ENCODE measurements at places on chromosomes 7 and 10.
A peak's percentile ranks its signal among the peaks of the same experiment; 100 is the strongest.

- no peak for DNase-seq
Observed at GRCh38 chr7:135562720-135563119, 5.0 kb downstream of the NUP205 start.

DNA sequence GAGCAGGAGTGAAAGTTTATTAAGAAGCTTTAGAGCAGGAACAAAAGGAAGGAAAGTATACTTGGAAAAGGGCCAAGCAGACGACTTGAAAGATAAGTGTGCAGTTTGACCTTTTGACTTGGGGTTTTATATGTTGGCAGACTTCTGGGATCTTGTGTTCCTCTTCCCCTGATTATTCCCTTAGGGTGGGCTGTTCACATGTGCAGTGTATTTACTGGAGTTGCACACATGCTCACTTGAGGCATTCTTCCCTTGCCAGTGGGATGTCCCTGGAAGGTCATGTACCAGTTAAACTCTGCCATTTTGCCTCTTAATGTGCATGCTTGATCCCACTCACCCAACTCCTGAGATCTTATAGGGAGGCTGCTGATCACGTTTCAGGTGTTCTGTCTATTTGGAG, 23.4 kb upstream of the ARHGAP12 start:
- no peak for DNase-seq

DNA sequence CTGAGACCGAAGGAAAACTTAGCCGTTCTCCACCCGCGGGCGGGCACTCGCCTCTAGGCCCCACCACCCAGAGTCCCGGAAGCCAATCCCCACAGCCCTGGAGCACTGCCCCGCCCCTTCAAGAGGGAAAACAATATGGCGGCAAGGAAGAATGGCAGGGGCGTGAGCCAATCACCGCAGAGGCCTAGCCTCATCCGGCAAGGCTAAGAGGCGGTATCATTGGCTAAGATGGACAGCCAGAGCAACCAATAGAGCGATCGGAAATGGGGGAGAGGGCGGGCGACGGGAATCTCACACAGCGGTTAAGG, 529 bp downstream of the ACTR1A start:
- peak; percentile 96 for DNase-seq

DNA sequence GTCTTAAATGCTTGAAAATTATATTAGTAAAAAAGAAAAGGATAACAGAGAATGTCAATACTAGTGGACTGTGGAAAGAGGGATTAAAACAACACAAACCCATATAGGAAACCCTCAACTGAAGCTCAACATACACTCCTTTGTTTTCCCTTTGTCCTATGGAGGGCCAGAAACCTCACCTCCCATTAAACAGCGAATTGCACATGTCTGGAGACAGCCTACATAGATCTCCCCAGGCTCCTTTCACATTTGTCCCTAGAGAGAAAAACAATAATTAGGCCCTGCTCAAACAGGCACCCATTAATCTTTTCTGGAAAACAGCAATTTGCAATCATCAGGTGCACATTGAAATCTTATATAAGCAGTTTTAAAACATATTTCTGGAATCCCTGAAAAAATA, 87.6 kb upstream of the SEMA3D start:
- no peak for DNase-seq

DNA sequence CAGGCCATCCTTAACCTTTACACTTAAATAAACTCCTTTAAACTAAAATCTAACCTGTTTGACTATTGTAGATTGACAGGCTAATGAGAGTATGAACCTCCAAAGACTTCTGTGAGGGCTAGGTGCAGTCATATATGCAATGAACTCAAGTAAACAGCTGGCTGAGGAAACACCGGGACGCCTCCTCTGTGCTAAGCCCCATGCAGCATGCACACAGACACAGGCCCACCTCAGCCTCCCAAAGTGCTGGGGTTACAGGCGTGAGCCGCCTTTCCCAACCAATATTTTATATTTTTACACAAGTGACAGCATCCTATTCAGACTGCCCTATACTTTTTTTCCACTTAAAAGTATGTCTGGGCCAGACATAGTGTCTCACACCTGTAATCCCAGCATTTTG, 1.5 kb upstream of the FXYD4 start:
- DNase-seq: no peak

- peak; percentile 11 for DNase-seq
Observed at GRCh38 chr7:73707045-73707631, 12.3 kb downstream of the STX1A start.

DNA sequence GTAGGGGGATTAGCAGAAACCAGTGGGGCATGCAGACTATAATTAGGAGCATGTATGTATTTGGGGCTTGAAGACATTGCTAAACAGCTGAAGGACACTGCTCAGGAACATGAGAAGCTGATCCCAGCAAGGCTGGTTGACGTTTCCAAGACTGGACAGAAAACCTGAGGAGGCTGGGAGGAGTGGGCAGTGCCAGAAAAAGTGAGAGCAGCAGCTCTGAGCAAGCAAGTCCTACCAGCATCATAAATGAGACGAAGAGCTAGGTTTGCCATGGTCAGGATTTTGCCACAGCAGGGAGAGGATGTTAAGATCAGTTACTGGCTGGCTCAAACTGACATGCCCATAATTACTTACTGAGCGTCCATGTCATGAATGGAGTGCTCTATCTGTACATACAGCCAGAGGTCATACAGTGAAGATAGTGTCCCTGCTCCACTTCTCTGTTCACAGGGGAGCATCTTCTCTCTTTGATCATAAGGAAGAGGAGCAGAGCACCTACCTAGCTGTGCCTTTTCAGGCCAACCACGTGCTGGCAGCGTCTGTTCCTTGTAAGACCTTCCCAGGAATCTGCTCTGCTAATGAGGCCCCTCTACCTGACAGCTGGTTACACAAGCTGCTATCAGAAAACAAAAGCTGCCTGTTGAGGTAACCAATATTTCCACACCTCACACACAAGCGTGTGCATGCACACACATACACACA, 44.7 kb downstream of the PDE1C start:
- no peak for DNase-seq

DNA sequence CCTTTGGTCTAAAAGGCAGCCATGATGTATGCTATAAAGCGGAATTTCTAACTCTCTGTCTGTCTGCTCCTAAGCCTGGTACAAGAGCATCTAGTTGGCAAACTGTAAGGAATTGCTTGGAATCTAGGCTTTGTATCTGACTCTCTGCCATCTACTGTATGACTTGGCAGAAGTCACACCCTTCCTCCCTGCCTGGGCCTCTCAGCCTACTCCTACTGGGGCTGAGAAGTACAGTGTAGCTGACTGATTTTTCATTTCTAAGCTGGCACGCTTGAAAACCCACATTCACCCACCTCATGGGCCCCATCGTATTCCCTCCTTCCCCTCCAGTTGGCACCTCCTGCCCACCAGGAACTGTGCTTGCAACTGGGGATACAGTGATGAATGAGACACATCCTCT, 435.2 kb downstream of the PLXNA4 start:
- no peak for DNase-seq

- DNase-seq: no peak
Observed at GRCh38 chr7:81803267-81803666, 33.4 kb upstream of the HGF start.

DNA sequence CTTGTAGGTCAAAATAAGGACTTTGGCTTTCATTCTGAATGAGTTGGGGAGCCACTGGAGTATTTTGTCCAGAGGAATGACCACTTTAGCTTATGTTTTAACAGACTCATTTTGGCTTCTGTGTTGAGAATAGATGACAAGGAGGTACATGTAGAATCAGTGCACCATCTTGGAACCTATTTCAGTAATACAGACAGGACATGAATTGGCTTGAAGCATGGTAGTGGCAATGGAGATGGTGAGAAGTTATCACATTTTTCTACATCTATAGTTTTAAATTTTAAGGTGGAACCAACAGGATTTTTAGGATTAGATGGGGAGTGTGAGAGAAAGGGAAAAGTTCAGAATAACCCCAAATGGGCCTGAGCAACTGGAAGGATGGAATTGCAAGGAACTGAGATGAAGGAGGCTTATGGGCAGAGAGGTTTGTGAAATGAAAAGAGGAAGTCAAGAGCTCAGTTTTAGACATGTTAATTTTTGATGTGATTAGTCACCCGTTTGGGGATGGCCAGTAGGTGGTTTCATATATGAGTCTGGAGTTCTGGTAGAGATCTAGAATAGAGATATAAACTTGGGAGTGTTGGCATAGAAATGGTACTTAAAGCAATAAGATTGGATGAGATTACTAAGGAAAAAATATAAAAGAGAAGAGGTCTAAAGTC, 89.2 kb upstream of the JAZF1 start:
- DNase-seq: no peak

DNA sequence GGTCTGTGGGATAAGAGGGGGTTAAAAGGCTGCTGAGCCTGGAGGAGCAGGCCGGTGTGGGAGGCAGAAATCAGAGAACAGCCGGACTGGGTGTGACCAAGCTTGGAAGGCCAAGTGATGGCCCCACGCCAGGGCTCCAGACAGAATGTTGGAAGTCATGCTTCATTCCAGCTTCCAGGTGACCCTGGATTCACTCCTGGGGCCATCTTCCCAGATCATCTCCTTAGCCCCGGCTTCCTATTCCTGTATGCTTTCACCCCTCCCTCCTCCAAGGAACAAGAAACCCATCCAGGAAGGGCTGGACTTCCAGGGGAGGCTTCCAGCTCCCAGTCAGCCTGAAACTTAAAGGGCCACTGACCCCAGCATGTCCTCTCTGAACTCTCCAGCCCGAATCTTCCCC, 1.0 kb downstream of the INMT start:
- DNase-seq: no peak

DNA sequence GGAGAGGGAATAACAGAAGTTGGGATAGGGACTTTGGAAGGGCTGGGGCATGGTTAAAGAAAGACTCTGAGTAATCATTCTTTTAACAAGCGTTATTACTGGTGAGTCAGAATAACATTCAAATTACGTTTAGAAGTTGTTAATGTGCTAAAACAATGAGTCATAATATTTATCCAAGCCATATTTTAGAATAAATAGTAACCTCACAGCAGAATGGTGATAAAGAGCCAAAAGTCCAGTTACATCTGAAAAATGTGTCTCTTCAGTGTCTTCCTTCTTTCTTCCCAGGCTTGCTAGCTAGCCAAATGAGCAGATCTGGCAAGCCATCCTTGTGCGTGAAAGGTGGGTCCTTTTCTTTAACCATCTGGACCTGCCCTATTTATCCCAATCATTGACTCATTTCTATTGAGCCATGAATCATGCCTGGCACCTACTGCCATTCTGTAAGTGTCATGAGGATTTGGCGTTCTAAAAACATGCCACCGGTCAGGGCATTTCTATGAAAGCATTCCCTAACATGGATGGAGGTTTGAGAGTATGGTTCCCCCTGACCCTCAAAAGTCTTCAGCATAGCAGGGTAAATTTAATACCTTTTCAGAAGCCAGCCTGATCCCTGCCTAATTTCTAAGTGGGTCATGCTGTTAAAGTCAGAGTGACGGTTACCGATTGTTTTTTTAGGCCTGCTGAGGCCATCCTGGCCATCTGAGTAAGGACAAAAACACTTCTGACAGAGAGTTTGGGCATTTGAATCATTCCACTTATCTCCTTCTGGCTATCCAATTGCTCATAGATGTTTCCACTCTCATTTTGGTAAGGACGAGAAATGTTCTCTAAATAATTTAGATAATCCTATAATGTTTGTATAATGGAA, 26.9 kb downstream of the MYPN start:
- DNase-seq: no peak

DNA sequence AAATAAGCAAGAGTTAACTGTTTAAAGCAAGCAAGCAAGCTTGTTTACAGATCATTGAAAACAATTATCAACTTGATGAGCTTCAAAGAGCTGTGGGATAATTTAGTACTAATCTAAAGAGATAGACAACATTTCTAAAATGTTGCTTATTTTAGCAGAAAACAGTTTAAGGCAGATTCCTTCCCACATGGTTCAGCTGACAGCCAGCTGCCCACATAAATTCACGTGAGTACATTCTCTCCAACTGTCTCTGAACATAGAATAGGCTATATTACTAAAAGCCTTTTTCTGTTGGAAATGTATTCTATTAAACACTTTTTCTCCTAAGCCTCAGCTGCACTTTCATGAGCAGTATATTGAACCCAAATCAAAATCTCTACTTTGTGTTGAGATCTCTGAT, 174.1 kb downstream of the LRRN3 start:
- no peak for DNase-seq

- DNase-seq: no peak
Observed at GRCh38 chr7:868189-868486, 8.2 kb upstream of the GET4 start.

GRCh38 chr7:92489634-92490033, 11.9 kb upstream of the ERVW-1 start:
- DNase-seq: no peak

DNA sequence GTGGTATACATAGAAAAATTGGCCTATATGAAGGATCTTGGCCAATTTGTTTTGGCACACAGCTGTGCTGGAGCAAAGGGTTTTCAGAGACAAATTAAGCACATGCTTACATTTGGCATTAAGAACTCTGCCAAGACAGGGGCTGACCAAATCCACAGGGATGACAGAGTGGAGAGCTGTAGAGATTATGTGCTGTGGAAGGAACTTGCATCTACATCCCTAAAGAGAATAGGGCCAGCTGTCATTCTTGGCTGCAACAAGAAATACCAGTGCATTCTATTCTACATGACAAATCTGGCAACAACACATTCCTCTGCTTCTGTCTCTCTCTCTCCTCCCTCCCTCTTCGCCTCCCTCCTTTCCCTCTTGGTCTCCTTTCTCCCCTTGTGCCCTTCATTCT, 75.6 kb downstream of the POM121L12 start:
- DNase-seq: no peak

DNA sequence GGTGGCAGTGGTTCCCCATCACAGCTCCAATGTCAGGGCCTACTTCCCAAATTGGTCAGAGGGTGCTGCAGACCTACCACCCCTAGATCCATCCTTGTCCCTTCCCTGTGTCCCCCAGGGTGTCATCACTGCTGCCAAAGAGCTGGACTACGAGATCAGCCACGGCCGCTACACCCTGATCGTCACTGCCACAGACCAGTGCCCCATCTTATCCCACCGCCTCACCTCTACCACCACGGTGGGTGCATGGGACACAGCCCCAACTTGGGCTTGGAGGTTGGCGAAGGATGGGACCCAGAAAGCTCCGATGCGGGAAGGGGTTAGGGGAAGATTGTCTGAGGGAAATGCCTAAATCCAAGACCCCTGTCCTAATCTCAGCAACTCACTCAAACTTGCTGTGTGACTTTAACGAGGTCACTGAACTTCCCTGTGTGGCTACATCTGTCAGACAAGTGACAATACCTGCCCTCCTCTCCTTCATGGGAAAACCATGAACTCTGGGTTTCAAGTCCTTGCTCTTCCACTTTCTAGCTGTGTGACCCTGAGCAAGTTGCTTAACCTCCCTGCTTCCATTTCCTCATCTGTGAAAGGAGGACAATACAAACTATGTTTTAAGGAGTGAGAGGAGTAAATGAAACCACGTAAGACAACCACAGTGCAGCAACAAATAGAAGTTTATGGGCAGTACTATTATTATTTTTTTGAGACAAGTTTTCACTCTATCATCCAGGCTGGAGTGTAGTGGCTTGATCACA, 4.9 kb upstream of the VSIR start:
- DNase-seq: no peak
